ENCODE measurements at places on chromosomes 11 and 22. TPM values are rescaled to one million over a fixed set of nuclear protein-coding genes. Genes with fewer than 3 reads are reported as not detected.

DNA sequence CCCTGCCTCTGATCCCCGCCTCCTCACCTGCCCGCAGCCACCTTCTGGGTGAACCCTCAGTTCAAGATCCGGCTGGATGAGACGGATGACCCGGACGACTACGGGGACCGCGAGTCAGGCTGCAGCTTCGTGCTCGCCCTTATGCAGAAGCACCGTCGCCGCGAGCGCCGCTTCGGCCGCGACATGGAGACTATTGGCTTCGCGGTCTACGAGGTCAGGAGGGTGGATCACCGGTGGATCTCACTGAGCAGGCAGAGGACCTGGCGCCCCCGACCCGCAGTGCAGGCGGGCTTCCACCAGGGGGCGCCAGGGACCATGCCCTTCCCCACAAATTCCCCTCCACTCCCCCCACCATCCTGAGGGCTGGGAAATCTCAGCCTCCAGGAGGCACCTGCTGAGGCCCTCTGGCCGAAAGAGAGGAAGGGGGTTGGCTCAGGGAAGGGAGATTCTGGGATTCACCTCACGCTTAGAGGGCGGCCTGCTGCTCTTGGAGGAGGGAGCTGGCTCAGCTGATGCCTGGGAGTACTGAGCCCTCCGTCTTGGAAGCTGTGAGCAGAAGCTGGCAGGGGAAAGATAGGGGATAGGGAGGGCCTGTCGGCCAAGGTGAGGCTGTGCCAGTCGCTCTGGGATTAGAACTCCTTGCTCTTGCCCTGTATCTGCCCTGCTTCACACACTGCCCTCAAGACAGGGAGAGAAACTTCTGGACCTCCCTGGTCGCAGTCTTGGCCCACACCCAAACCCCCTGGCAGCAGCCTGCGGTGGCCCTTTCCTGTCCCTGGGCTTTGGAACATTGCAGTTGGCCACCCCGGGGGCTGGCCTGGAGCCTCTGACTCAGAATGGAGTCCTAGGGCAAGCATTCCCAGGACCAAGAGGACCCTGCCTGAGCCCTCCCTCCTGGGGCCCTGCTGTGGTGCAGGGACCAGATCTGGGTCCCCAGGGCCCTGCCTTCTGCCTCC is 23.2 kb downstream of the CAPN1 start:
- DNase-seq = peak; percentile 40

DNA sequence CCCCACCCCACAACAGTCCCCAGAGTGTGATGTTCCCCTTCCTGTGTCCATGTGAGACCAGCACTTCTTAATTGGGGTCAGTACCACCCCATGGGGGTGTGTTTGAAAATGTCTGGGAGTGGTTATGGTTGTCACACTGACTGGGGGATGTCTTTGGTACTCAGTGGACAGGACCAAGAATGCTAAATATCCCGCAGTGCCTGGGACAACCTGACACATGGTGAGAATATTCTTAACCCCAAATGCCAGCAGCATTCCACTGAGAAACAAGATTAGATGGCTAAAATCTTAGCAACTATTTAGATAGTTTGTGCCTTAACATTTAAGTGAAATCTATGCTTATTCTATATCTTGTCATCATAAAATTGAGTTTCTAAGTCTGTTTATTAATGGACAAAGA is 177.5 kb upstream of the ZBED5 start:
- no peak for DNase-seq

DNA sequence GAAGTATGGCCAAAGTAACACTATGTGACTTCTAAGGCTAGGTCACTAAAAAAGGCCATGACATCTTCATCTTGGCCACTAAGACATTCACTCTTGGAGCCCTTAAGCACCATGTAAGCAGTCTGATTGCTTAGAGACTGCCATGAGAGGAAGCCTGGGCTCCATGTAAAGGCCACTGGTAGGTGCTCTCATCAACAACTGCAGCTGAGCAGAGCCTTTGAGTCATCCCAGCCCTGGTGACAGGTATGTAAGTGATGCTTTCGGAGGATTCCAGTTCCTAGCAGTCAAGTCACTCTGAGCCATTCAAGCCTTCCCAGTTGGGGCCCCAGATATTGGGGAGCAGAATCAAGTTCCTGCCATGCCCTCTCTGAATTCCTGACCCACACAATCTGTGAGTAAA is 26.2 kb downstream of the GAB2 start:
- no peak for DNase-seq

The CCDC116 gene
- not detected for total RNA-seq

- DNase-seq = no peak
Observed at GRCh38 chr22:48893288-48894063, 934.2 kb downstream of the BRD1 start.

GRCh38 chr22:49915610-49916009 is 2.6 kb downstream of the ALG12 start:
- DNase-seq = no peak

The OR10D3 gene
- total RNA-seq = not detected

All from CD4-positive, CD25-positive, alpha-beta regulatory T cell (primary cell).